Muscle of leg (tissue), 16 donors: ENCODE measurements at places on chromosomes 2 and 18. TPM values are rescaled to one million over a fixed set of nuclear protein-coding genes. Genes with fewer than 3 reads are reported as not detected.

DNA sequence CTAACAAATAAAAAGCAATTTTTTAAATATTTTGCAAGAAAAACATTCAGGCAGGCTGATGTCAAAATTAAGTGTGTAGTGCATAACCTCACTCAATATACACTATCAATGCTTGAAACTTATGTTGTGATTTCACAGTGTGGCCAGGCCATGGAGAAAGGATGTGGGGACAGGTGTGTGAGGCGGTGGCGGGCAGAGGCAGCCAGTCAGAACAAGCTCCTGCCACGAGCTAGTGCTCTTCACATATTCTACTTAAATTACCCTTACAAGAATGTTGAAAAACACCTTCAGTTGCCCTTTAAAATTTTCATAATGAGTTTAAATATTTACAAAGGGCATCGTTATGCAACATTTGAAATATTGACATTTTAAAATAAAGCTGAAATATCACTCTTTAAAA is 43.2 kb downstream of the CYB5A start:
- no peaks in the 10 kb centered on the region for H3K27me3 ChIP-seq
- no peak overlapping the region for H3K27ac ChIP-seq
- H3K4me3 ChIP-seq = no peak overlapping the region
- H3K4me1 ChIP-seq = no peaks in the 10 kb centered on the region
- no peak for DNase-seq
- H3K36me3 ChIP-seq = no peaks in the 10 kb centered on the region

GRCh38 chr18:3054780-3055179 is 41.8 kb upstream of the LPIN2 start:
- no peaks in the 10 kb centered on the region for H3K4me1 ChIP-seq
- H3K4me3 ChIP-seq = no peak overlapping the region
- H3K27ac ChIP-seq = no peak overlapping the region
- no peaks in the 10 kb centered on the region for H3K27me3 ChIP-seq
- DNase-seq = no peak

- peak; percentile 78 for DNase-seq
- no peak overlapping the region for H3K4me3 ChIP-seq
- peaks cover 62% of the 10 kb centered on the region for H3K4me1 ChIP-seq
- H3K27ac ChIP-seq = peak overlapping the region; percentile 90
- H3K36me3 ChIP-seq = peaks cover 2% of the 10 kb centered on the region
These were observed 106.2 kb upstream of the ZFP36L2 start for GRCh38 chr2:43332653-43333052.

- H3K4me1 ChIP-seq = peaks cover 19% of the 10 kb centered on the region
- no peak for DNase-seq
- H3K27me3 ChIP-seq = no peaks in the 10 kb centered on the region
- H3K27ac ChIP-seq = no peak overlapping the region
- H3K36me3 ChIP-seq = no peaks in the 10 kb centered on the region
These were observed 129.1 kb upstream of the LGALSL start for GRCh38 chr2:64324746-64325410.

- H3K4me3 ChIP-seq = no peak overlapping the region
- H3K36me3 ChIP-seq = peaks cover 11% of the 10 kb centered on the region
- H3K4me1 ChIP-seq = no peaks in the 10 kb centered on the region
- no peaks in the 10 kb centered on the region for H3K27me3 ChIP-seq
These were observed 47.9 kb upstream of the AKAIN1 start for GRCh38 chr18:5244941-5245340.

DNA sequence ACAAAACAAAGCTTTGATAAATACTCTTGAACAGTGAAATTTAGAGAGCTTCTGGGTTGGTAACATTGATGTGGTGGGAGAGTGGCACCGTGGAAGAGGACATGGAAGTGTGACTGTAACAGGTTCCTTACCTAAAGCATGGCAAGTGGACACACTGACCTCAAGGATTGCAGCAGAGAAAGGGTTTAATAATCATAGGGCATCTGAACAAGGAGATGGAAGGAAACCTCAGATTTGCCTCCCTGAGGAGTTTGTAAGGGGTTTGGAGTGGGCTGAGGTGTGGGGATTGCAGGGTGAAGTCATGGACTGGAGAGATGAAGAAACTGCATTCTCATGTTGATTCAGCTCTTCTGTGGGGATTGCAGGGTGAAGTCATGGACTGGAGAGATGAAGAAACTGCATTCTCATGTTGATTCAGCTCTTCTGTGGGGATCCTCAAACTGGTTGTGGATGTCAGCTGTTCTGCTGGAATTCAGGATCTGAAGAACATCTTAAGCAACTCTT is 83.8 kb upstream of the TLK1 start:
- DNase-seq = no peak
- H3K27ac ChIP-seq = no peak overlapping the region
- no peaks in the 10 kb centered on the region for H3K27me3 ChIP-seq
- no peaks in the 10 kb centered on the region for H3K4me1 ChIP-seq
- no peak overlapping the region for H3K4me3 ChIP-seq

- no peak for DNase-seq
- H3K4me1 ChIP-seq = peaks cover 43% of the 10 kb centered on the region
- no peak overlapping the region for H3K4me3 ChIP-seq
- no peaks in the 10 kb centered on the region for H3K36me3 ChIP-seq
- H3K27me3 ChIP-seq = no peaks in the 10 kb centered on the region
These were observed 17.4 kb downstream of the AGAP1 start for GRCh38 chr2:235511187-235511661.

GRCh38 chr18:497688-498087 is 2.8 kb downstream of the COLEC12 start:
- peaks cover 24% of the 10 kb centered on the region for H3K27me3 ChIP-seq
- H3K36me3 ChIP-seq = no peaks in the 10 kb centered on the region
- no peak overlapping the region for H3K4me3 ChIP-seq

GRCh38 chr2:210199186-210199765 is 26.0 kb downstream of the ACADL start:
- no peaks in the 10 kb centered on the region for H3K36me3 ChIP-seq
- DNase-seq = peak; percentile 26
- no peak overlapping the region for H3K4me3 ChIP-seq
- no peak overlapping the region for H3K27ac ChIP-seq
- peaks cover 2% of the 10 kb centered on the region for H3K4me1 ChIP-seq

- H3K36me3 ChIP-seq = no peaks in the 10 kb centered on the region
- peaks cover 17% of the 10 kb centered on the region for H3K4me1 ChIP-seq
- no peak overlapping the region for H3K27ac ChIP-seq
- H3K27me3 ChIP-seq = no peaks in the 10 kb centered on the region
These were observed 11.4 kb downstream of the IL1F10 start for GRCh38 chr2:113079131-113079530.

Gene TANC1
- polyA plus RNA-seq = 24.1 TPM

Gene NEU4
- polyA plus RNA-seq = 10.1 TPM

Gene HRH4
- not detected for polyA plus RNA-seq

Gene DNAJC5G
- not detected for polyA plus RNA-seq

Gene RTP5
- not detected for polyA plus RNA-seq
